ENCODE measurements at places on chromosomes 1 and 21.

DNA sequence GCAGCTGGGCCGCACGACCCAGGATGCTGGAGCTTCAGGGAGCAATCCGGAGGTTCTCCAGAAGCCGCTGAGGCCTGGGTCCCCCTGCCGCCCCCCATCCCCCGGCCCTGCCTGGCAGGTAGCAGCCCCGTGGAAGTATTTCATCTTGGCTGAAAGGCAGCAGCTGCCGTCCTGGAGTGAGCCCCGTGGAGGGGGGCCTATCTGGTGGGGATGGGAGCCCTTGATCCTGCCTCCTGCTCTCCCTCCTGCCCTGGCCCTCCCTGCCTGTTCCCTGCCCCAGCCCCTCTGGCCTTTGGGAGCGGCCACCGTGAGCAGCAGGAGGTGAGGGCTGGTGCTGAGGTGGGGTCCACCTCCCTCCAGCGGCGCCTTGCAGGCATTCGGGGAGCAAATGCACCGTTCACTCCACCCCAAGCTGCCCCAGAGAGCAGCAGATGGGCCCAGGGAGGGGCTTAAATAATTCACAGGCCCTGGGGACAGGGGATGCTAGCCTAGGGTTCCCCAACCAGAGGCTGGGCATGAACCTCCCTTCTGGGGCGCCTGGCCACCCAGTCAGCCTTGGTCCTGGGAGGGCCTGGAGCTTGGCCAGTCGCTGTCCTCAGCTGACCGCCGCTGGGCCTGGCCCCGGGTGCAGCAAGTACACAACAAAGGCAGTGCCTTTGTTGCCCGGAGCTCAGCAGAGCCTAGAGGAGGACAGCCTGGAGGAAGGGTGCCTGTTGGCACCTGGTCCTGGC, 23.7 kb upstream of the PLCH2 start:
- peak; percentile 59 for DNase-seq

- DNase-seq: no peak
Measured at GRCh38 chr1:27006683-27007082, 6.0 kb downstream of the TENT5B start.

GRCh38 chr1:158311066-158311465, 20.3 kb downstream of the CD1B start:
- no peak for DNase-seq

GRCh38 chr1:40392221-40392620, 18.7 kb downstream of the SMAP2 start:
- DNase-seq: no peak

DNA sequence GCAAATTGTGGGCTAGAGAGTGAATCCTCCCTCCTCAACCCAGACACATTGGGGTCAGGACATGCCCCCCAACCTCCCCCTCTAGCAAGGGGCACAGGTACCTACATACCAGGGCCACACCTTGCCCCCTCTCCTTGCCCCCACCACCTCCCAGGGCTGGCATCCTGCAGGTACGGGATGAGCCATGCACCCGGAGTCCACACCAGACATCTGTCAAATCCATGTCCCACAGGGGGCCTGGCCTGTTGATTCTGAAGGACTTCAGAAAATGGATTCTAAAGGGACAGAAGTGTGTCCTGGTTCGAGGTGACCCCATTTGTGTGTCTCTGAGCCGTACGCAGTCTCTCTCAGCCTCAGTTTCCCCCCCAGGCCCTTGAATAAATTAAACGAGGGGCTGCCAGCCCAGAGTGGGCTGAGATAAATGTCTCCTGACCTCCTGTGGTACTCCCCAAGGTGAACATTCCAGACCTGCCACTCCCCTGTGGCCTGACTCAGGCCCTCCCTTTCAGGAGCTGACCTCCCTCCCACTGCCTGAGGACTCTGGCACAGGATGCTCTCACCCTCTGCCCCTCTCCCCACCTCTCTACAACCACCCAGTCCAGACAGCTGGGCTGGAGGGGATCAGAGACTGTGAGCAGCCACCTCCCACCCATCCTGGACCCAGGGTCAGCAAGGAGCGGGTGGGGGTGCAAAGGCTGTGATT, 94.5 kb downstream of the EPHB2 start:
- DNase-seq: no peak

DNA sequence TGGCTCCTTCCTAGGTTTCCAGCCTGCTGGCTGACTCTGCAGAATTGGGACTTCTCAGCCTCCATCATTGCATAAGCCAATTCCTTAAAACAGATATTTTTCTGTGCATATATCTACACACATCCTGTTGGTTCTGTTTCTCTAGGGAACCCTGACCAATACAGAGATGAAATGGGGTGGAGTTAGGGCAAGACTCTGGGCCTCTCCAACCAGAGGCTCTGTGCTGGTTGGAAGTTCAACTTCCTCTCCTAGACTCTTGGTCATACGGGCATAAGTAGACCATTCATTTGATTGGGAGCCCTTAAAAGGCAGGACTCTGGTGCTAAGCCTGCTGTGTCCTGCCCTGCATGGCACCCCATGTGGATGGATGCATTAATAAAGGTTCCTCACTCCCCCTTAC, 55.0 kb downstream of the CNIH3 start:
- DNase-seq: no peak

DNA sequence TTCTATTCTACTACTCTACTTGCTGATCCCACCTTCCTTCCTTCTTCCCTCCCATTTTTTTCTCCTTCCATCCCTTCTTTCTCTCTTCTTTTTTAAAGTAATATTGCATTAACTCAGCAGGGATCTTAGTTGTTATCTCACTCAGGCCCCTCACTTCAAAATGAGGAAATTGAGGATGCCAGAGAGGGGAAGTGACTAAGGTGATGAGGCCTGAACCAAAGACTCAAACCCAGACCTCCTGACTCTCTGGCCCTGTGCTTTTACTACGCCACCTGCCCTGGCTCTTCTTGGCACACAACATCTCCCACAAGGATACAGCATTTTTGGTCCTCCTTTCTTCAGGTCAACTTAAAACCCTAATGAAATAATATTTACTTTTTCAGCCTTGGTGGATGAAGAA, 151.7 kb upstream of the ZNF648 start:
- DNase-seq: no peak

DNA sequence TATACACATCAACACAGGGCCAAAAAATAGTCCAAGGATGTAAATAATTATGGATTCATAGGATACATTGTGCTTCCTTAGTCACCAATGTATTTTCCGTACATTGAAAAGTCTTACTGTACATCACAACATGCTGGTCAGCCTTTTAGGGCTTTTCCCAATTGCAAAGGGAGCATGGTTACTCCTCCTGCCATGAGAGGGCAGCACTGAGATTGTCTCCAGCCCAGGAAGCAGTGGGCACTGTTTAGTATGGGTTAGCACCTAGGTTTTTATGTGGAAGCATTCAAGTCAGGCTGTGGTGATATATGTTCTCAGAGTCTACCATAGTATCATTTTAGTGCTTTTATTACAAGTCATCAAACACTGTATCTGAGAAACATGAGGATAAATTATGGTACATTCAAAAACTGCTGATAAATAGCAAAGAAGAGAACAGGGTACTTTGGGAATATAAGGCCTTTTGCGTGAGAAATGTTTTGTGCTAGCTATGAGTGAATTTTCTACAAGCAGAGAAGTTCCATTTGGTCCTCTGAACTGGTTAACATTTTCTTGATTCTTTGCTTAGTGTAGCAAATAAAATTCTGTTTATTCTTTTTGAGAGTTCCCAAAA, 34.0 kb downstream of the ST6GALNAC5 start:
- peak; percentile 38 for DNase-seq

DNA sequence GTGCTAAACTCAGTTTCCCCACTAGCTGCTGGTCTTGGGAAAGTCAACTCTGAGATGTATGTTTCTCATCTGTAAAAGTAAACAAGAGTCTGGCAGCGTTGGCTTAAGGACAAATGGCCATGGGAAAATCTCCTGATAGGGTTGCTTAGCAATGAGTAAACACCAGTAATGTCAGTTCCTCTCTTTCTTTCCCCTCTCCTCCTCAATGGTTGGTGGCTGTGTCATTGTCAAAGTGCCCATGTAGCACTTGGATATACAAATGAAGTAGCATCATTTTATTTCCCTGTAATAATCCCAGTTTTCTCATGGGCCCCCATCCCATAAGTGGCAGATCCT, 2.2 kb upstream of the FYB2 start:
- DNase-seq: no peak

DNA sequence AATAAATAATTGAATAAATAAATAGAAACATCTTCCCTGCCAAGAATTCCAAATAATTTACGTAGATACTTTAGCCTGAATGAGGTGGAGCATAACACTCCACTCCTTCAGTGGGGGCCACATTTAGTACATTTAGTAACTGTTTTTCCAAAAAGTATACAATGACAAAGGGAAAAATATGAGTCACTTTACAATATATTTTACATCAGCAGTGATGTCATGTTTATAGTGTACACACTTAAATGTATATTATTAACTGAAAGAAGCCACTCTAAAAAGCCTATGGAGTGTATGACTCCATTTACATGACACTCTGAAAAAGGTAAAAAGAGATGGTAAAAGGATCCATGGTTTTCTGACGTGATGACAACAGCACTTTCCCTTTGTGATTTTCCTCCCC, 344.5 kb upstream of the GREM2 start:
- DNase-seq: no peak

- DNase-seq: no peak
Measured at GRCh38 chr1:183590244-183591191, at the start of gene NCF2. TSS of gene NCF2 (minus strand) at chr1:183590459. CDS start at chr1:183590329, 130 bp downstream.

DNA sequence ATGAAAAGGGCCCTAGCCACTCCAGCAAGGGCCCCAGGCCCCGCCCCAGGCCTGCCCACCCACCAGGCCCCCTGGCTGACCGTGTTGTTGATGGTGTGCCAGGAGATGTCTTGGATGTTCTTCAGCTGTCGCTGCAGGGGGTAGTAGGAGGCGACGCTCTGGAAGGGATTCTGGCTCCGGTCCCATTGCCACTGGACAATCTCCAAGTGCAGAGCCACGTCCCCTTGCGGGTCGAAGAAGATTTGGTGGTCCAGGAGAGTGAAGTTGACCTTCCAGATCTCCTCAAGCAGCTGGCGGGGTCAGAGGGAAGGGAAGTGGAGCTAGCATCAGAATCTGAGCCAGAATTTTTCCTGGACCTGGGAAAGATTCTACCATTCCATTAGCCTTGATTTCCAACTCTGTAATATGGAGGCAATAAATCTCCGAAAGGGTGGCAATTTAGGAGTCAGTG, 10.2 kb downstream of the TAS1R2 start:
- no peak for DNase-seq

- no peak for DNase-seq
Measured at GRCh38 chr1:206998816-206999215, 28.6 kb upstream of the FCAMR start.

Data from retina (tissue), 1 donor.